ENCODE measurements at places on chromosomes 3 and 15.
A peak's percentile ranks its signal among the peaks of the same experiment; 100 is the strongest.

GRCh38 chr15:44536302-44536961, 515 bp upstream of the EIF3J start:
- no peak for DNase-seq

DNA sequence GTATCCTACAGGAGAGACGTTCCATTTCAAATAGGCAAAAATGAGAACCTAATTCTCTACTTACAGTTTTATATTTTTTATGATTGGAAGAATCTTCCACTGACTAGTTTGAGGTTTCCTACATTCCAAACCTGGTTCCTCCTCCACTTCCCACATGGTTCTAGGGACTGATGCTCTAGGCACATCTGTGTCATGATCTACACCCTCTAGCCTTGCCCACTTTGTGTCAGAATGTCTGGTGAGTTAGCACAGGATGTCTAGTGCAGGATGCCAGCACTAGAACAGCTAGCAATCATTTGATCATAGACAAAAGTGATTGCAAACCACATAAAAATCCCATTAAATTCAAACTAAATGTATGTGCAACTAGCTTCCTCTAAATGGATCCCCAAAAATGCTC, 26.7 kb upstream of the FILIP1L start:
- no peak for DNase-seq

GRCh38 chr15:76987276-76987675, 7.7 kb upstream of the PSTPIP1 start:
- DNase-seq, result no peak

GRCh38 chr15:78977091-78977571, 32.3 kb upstream of the CTSH start:
- DNase-seq, result no peak

GRCh38 chr3:126834596-126835471, 130.8 kb downstream of the CHCHD6 start:
- DNase-seq, result no peak

DNA sequence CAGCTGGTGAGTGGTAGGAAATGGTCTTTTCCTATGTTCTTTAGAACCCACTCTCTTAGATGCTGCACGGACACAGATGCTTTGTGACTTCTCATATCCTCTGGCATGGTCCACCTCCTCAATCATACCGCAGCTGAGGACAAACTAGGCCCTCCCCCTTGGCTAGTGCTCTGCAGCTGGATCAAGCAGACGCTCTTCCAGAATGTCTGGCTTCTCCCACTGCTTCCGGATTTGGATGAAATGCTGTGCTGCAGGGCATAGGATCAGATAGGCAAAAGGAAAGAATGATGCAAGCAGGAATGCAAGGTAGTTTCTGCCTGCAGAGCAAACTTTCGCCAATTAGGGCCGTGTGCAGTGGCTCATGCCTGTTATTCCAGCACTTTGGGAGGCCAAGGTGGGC, 75.7 kb upstream of the SLC4A7 start:
- DNase-seq, result peak; percentile 80

GRCh38 chr3:104988496-104988895, 378.2 kb upstream of the ALCAM start:
- no peak for DNase-seq

DNA sequence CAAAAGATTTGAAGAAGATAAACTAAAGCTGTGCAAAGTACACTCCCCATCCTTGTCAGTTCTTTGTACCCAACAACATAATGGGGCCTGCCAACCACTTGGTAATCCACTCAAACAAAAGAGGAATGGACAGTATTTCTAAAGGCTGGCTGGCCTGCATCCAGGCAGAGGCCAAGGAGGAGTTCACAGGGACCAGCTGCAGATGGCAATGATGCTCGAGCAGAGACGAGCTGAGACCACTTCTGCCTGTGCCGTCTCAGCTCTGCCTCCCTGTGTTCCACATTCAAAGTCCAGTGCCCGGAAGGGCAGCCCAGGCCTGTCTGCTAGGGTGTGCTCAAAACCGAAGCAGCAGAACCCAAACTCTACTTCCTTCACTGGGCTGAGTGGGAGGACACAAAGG, 14.3 kb downstream of the CXCR6 start:
- no peak for DNase-seq

DNA sequence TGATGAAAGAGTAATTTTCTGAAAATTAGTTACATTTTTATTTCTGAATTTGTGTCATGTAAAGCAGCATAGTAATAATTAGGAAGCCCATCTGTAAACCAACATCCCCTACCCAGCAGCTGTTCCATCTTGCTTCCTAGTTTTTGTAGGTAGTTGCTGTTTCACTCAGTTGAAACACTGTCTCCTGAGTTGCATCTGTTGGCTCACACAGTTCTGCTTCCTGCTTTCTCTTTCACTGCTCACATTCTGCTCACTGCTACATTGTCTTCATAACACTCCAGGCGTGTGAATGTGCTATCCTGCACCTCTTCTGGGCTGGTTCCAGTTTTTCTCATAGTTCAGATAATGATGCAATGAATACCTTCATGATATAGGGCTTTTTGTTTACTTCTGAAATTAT, 123.4 kb downstream of the EPHB1 start:
- DNase-seq, result no peak

- peak; percentile 17 for DNase-seq
Measured at GRCh38 chr3:123941121-123941520, 19.9 kb downstream of the CCDC14 start.

- no peak for DNase-seq
Measured at GRCh38 chr3:185519021-185519420, 20.2 kb upstream of the TMEM41A start.

DNA sequence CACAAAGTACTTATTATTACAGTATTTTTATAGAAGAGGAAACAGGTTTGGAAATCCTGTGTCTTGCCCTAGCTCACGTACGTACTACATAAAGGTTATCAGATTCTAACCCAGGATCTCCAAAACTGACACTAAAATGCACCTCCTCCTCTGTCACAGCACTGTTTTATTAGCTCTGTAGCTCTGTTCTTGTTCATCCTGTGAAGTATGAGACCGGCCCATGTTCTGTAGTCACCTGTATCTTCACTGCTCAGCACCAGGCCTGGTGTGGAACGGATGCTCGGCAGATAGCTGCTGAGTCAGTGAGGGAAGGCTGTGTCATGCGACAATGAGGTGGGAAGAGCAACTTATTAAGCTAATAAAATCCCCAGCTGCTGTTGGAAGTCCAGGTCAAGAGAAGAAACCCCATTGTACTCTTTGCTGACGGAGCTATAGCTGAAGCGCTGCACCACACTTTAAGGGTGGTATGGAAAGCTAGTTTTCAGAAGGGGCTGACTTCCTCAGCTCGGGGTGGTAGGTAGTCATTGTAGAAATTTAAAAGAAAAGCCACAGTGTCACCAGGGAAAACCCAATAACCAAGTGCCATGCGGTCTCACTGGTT, 22.8 kb downstream of the BCL2A1 start:
- no peak for DNase-seq

DNA sequence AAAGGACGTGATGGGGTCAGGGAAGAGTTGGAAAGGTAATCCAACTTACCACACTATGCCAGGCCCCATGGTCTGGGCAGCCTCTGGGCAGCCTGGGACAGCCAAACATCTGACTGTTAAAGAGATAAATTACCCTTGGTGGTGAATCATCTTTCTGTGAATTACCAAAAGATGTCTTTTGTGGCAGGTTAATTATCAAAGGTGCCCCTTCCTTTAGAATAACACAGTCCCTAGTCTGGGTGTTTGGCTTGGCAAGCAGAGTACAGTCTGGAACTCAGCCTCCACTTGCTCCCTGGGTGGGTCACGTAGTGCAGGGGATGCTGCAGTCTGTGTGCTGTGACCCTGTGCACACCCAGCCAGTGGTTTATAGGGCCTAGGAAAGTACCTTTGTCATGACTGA, 113.1 kb downstream of the ZNF621 start:
- DNase-seq, result no peak

DNA sequence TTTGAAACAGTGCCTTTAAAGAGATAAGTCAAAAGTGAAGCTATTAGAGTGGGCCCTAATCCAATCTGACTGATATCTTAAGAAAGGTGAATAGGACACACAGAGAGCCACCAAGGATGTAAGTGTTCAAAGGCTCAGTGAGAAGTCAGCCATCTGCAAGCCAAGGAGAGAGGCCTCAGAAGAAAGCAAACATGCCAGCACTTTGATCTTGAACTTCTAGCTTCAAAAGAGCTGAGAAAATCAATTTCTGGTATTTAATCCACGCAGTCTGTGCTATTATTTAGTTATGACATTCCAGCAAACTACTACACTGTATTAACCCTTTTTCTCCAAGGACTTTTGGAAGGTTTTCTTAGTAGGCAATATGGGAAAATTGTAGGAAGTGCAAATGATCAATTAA, 95.7 kb downstream of the LRRC3B start:
- no peak for DNase-seq

DNA sequence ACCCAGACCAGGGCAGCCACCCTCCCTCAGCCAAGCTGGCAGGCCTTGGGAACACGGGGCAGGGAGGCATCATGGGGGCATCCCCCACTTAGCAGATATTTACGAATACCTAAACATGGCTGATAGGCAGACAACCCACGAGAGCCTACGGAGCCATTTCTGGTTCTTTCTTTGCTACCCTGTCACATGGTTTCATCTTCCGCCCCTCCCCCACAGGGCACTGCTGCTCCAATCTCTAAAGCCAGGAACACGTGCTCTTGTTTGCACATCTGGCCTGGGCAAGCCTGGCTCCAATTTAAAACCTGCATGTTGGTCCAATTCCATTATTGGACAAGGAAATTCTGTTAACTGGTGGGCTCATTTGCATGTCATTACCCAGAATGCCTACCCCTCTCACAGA, 447.4 kb upstream of the NR2F2 start:
- no peak for DNase-seq

DNA sequence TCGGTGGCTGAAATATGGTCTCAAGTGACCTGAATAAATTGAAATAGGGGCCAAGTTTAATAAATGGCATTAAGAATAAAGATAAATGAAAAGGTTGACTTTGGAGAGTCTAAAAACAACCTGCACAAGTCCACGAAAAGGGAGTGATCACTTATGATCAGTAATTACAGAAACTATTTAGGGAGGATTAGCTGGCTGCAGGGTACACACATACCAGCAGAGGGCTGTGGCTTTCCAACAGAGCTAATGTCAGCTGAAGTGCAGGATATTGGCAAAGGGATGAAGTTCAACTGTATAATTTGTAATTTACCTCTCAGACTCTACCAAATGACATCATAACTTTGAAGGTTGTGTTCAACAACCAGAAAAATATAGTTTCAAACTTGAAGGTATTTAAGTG, 86.8 kb downstream of the SYNPR start:
- no peak for DNase-seq

DNA sequence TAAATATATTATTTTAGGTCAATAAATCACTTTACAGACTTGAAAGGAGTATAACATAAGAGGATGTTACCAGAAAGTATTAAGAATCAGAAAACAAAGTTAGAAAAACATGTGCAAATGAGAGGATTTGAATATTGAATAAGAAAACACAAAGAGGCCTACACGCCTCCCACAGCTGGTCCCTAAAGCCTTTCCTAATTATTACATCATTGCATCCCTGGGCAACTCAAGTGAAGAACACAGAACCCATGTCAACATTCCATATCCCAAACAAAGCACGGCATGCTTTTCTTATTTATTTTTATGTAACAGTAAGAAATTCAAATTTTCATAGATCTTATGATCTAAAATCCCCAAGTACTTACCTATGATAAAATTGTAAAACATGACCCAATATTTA, 61.2 kb downstream of the HERC1 start:
- no peak for DNase-seq

- DNase-seq, result no peak
Measured at GRCh38 chr15:100544338-100544841, 15.6 kb upstream of the CERS3 start.

DNA sequence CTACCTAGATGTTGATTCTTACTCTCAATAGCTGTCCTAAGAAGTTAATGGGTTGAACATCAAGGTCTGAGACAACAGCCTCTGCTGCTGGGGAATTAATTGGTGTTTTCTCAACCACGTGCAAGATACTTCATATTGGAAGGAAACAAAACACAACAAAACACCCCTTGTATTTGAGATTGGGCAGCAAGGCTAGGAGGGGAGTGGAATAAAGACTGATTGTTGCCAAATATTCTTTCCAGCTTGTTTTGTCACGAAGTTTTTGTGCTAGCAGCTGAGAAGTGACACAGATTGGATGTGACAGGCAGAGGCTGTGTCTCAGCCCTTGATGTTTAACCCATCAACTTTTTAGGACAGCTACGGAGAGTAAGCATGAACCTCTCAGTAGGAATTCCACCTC, 808.4 kb downstream of the IGSF11 start:
- no peak for DNase-seq

DNA sequence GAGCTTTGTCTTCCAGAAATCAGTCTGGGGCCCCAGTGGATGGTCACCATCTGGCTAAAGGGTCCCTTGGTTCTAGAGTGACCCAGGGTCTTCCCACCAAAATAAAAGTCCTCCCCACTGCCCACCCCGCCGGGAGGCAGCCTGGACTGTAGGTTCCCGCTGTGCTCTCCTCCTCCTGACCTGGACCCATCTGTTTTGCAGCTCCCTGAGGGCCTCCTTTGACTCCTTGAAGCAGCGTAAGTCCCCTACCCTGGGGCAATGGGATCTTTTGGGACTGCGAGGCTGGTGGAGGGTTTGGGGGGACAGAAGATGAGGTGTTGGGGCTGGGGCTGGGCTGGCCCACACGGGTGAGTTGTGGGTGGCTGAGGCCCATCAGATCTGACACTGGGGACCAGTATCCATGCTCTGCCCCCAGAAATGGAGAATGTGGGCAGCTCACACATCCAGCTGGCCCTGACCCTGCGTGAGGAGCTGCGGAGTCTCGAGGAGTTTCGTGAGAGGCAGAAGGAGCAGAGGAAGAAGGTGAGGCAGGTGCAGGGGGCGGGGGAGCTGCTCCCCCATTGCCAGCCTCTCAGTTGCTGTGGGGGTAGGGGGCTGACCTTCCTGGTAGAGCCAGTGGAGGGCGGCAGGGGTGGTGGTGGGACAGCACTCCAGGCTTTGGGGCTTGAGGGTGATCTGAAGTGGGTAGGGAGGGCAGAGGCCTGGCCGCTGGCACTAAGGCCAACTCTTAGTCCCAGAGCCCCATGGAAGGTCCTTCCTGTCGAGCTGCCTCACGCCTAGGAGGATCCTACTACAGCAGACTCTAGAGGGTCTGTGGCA, 30.4 kb downstream of the PSTPIP1 start:
- no peak for DNase-seq

GRCh38 chr3:183879243-183879642, 5.4 kb downstream of the PARL start:
- no peak for DNase-seq

- peak; percentile 37 for DNase-seq
Measured at GRCh38 chr3:136250903-136251460, 842 bp downstream of the PCCB start.

DNA sequence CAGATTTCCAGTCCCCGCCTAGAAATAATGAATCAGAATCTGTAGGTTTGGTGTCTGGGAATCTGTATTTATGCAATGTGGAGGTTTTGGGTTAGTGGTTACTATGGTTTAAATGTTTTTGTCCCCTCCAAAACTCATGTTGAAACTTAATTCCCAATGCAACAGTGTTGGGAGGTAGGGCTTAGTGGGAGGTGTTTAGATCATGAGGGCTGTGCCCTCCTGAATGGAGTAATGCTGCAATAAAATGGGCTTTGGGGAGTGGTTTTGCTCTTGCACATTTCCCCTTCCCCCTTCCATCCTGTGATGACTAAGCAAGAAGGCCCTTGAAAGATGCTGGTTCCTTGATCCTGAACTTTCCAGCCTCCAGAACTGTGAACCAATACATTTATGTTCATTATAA, 9.2 kb upstream of the RFC4 start:
- peak; percentile 87 for DNase-seq
